ENCODE measurements at places on chromosomes 7 and 10.

DNA sequence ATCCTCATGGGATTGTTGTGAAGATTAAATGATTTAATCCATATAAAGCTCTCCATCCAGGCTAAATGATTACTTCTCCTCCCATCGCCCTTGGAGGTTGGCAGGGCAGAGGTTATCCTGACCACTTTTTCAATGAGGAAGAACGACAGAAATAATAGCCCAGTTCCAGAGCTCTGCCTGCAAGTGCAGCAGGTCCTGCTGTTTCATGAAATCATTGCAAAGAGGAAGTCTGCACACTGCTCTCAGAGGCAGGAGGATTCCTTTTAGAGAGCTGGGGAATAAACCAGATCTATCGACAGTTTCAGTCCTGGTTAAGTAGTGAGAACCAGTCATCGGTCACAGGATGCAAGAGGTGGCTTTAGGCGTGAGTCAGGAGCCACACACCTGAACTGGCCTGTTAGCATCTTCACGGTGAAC lies 25.0 kb upstream of the CDH23 start:
- no peak for DNase-seq

DNA sequence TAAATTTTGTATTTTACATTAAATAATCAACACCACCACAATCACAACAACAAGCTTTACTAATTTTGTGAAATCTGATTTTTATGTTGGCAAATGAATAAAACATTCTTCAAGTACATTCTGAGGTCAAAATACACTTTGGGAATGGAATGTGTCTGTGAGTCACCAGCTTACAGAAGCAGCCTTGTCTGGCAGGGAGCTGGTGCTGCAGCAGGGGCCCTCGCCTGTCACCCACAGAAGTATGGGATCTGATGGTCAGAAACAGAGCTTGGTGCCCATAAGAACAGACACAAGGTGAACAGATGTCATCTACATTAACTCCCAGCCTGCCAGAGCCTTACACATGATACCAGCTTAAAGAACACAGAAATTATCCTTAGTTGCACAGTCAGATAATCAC lies 496.9 kb downstream of the CCSER2 start:
- no peak for DNase-seq

GRCh38 chr7:45086331-45087065 lies 2.3 kb downstream of the NACAD start:
- no peak for DNase-seq

DNA sequence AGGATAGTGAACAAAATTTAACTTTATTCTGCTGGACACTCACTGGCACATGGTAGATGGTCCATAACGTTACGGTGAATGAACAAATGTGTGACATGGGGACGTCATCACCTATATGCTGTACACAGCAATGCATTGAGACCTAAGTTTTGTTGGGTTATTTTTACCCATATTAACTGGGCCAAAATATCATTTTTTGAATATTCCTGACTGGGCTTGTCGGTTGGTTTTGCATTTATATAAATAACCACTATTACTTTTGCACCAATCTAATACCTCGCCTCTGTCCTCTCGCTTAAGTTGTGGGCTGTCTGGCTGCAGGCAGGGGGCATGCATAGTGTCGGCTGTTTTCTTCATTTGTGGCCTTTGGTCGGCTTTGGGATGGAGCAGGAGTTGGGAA lies 161.7 kb downstream of the USP6NL start:
- no peak for DNase-seq

DNA sequence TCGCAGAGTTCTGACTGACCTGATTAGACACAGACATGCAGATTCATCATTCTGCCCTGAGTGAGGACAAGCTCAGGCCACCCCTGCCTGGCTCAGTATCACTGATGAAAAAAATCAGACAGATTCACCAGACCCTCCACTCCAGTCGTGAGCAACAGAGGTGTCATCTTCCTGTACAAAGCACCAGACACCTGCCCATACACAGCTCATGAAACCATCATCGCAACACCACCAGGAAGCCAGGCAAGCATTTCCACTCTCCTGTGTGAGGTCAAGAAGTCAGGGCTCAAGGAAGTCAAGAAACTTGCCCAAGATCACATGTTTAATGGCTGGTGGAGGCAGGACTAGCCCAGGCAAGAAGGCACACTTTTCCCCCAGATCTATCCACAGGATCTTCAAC lies 163.0 kb downstream of the CALN1 start:
- DNase-seq = no peak

GRCh38 chr10:78415111-78415510 lies 381.4 kb downstream of the RPS24 start:
- DNase-seq = no peak

- no peak for DNase-seq
Measured at GRCh38 chr7:2403718-2404648, 572 bp downstream of the CHST12 start.

- no peak for DNase-seq
Measured at GRCh38 chr10:3236644-3237404, 64.2 kb upstream of the PITRM1 start.

GRCh38 chr10:44991571-44991970 lies 9.2 kb upstream of the ZNF22 start:
- DNase-seq = no peak

DNA sequence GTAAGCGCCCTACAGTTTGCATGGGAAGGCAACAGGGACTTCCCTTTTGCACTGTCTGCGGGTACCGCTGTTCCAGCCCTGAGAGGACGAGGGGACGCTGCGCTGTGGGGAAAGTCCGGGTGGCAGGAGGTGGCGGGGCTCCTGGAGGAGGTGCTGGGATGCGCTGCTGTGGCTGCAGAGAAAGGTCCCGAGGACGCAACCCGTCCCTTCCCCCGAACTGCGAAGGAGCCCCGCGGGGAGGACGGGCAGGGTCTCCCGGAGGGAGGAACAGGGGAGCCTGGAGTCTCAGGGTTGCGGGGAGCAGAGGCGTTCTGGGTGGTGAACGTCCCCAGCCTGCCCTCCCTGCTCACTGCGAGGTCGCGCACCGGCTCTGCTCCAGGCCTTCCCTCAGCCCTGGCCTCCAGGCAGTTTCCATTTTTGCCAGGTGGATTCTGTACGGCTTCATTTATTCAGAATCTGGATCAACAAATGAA lies 91.6 kb downstream of the CXCL12 start:
- no peak for DNase-seq

- no peak for DNase-seq
Measured at GRCh38 chr10:82288461-82288881, 413.5 kb downstream of the NRG3 start.

GRCh38 chr10:51743146-51743545 lies 43.8 kb upstream of the CSTF2T start:
- DNase-seq = peak; percentile 6

DNA sequence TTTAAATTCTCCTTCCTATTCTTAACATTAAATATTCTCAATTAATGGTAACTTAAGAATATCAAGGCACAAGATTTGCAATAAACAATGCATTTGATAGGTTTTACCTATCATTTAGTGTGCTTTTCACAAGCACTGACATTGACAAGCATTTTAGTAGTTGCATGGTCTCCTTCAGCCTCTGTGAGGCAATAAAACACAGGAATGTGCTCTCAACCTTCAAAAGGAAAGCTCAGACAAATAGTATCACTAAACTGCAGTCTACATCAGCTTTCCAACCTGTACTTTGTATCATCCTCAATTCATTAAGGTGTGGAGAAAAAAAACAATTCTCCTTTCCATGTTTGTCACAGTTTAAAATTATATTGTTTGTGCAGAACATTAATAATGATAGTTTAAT lies 51.1 kb upstream of the TSPAN13 start:
- no peak for DNase-seq

DNA sequence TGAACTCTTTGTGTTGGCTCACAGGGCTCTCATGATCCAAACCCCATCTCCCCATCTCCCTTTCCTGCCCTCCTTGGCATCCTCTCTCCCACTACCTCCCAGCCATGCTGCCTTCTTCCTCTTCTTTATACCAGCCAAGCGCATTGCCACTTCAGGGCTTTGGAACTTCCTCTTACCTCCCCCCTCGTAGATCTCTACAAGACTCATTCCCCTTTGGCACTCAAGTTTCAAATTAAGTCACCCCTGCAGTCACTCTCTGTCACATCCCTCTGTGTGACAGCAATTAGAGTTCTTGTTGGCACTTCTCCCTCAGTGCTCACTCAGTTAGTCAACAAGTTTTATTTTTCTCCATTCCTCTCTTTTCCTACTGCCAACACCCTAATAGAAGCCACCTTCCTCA lies 20.8 kb upstream of the NRP1 start:
- no peak for DNase-seq

GRCh38 chr7:108313086-108313485 lies 143.2 kb downstream of the NRCAM start:
- no peak for DNase-seq

- DNase-seq = no peak
Measured at GRCh38 chr10:129809841-129810240, 154.2 kb downstream of the EBF3 start.

DNA sequence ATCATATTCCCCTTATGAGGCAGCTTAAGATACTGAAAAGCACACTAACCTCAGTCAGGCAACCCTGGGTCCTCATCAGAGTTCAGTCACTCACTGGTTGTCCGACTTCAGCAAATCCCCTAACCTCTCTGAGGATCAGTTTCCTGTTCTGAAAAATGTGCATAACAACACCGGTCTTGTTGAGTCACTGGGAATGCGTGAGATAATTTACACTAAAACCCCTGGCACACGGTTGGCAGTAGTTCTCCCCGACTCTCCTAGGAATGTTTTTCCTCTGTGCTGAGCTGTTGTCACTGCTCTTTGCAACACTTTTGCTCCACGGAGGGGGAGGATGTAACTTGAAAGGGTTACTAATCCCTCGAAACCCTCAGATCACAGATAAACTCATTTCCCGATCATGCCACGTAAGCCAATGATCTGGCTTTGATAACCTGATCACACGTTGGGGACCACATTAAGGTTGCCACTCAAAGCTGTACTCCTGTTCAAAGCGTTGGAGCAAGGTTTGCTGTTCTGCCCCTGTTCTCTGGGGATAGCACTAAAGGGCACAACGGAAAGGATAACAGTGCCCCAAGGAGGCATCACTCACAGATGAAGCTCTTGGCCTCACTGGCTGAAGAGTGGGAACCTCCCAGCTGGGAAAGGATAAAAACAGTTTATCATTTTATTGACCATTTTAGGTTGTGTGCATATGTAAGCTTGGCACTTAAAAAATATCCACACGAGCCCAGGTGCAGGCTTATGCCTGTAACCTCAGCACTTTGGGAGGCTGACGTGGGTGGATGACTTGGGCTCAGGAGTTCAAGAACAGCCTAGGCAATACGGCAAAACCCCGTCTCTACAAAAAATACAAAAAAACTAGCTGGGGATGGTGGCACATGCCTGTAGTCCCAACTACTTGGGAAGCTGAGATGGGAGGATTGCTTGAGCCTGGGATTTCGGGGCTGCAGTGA lies 5.0 kb upstream of the RBM17 start:
- no peak for DNase-seq

DNA sequence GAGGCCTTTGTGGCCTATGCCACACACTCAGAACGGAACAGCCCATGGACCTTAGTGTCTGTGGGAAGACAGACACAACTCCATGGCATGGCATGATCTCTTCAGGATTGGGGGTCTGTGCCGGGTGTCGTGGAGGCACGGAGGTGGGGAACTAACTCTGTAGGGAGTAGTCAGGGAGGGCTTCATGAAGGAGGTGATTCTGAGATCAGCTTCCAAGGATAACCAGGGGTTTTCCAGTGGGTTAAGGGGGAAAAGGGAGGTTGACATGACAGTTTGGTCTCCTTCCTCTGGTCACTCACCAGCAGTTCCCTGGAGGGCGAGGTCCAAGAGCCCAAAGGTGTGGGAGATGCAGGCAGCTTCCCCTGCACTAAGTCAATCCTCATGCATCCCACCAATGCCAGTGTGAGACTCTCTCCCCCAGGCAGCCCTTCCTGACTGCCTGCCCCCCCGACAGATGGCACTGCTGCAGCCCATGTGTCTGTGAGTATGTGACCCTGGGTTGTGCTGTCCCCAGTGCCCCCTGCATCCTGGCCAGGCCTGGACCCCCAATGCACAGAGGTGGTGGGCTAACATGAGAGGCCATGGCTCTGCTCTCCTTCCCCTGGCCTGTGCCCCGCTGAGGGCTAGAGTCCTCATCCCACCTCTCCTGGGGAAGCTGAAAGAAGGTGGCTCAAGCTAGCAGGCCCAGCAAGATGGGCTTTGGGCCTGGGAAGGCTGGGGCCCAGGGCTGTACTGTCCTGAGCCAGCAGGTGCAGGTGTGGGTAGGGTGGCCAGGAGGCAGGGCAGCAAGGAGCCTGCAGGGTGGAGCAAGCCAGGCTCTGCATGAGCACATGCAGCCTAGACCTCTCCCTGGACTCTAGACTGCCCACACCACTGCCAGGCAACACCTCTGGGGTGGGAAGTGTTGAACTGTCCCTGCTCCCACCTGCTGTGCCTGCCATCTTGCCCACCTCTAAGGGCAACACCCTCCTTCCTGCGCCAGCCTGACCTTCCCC lies 39.7 kb downstream of the RASGEF1A start:
- no peak for DNase-seq

DNA sequence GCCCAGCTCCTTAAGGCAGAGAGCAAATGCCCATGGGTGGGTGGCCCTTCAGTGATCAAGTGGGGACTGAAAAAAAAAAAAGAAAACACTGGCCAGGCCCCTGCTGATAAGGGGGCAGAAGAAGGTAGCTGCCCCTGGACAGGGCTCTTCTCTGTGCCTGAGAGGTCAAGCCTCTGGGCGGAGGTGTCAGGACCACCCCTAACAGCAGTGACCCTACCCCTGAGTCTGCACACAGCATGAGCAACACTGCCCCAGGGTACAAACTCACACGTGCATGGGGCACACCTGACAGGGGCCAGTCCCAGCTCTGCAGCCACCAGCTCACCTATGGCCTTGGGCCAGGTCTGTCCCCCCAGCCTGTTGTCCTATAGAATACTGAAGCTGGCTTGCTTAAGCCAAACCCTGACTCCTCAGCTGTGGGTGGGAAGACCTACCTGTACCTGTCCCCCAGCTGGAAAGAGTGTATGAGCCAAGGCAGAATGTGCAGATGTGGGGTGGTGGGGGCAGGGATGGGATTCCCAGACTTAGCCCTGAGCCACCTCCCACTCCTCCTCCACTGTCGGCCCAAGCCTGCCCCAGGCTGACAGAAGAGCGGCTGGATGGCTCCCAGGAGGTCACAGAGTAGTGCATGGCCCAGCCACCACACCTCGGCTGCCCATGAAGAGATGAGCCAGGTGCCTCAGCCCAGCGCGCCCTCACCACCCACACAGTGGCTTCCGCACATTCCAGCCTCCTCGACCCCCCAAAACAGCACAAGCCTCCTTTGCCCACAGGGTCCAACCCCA lies 23.7 kb downstream of the KCNH2 start:
- DNase-seq = no peak

GRCh38 chr7:146138926-146139325 lies 22.3 kb downstream of the CNTNAP2 start:
- no peak for DNase-seq

DNA sequence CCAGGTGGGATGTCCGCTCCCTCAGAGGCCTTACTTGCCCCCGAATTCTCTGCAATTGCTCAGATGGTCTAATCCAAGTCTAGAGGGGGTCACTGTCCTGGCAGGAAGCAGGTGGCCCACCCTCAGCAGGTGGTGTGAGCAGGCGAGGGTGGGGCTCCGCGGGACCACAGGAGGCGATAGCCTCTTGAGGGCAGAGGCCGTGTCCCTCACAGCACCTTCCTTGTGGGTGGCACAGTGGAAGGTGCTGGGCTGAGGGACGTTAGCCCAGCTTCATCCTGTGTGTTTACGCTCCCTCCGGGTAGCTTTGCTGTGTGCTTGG lies 38.3 kb upstream of the INPP5A start:
- no peak for DNase-seq

GRCh38 chr7:142790555-142790954 lies 19.8 kb downstream of the PRSS2 start:
- no peak for DNase-seq
